ENCODE measurements at places on chromosomes 1 and 21. TPM values are rescaled to one million over a fixed set of nuclear protein-coding genes. Genes with fewer than 3 reads are reported as not detected.

DNA sequence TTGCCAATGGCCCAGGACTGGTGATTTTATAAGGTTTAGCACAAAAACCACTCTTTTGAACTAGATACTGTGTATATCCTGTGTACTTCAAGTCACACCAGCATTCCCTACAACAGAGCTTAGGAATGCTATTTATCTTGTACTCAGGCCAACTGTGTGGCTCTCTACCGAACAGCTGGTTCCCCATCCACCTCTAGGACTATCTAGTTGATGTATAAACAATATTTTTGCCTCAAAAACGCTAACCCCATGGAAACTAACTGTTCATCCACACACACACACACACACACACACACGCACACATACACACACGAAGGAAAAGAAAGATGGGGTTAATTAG is 28.7 kb upstream of the SLC45A3 start:
- no peak for DNase-seq

- DNase-seq, result no peak
Measured at GRCh38 chr1:115324649-115325420, 13.2 kb downstream of the NGF start.

The MGST3 gene
- 139 TPM for total RNA-seq

GRCh38 chr1:18037651-18038050 is 69.9 kb upstream of the IGSF21 start:
- no peak for DNase-seq

- DNase-seq, result no peak
Measured at GRCh38 chr1:21689661-21690372, 20.7 kb upstream of the RAP1GAP start.

The LCE1F gene
- total RNA-seq, result not detected

DNA sequence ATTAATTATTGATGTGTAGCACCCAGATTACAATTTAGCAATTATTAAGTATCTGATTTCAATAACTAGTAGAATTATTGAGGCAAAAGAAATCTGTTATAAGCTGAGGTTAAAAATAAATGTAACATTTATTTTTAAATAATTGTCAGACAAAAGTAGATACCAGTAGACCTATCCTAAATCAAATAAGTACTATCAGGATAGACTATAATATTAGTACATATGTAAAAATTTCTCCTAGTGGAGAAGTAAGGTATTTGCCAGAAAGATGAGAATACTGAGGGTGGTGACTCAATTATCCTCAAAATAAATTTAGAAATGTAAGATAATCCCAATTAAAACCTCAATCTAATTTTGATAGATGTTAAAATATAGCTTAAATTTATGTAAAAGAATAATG is 377.8 kb upstream of the CHRM3 start:
- no peak for DNase-seq

GRCh38 chr21:42751866-42752265 is 98.4 kb downstream of the PDE9A start:
- DNase-seq, result no peak

DNA sequence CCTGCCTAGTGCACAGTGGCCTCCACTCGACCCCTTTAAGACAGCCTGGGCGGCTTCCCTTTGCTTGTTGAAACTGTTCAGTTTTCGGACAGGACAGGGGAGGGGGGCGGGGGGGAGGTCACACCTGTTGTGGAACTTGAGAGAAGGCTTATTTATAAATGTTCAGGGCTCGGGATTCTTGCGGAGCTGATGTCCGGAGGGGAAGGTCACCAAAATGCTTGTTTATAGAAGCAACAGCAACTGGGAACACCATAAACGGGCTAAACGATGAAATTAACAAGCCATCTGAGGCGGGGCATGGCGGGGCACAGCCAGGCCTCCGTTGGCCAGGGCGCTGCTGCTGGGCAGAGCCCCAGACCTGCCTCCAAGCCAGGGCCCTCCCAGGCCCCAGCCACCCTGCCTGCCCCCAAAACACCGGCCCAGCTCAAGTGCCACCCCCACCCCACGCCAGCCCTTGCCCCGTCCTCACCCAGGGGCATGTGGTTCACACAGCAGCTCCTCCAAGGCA is 59.8 kb upstream of the CASZ1 start:
- DNase-seq, result no peak

DNA sequence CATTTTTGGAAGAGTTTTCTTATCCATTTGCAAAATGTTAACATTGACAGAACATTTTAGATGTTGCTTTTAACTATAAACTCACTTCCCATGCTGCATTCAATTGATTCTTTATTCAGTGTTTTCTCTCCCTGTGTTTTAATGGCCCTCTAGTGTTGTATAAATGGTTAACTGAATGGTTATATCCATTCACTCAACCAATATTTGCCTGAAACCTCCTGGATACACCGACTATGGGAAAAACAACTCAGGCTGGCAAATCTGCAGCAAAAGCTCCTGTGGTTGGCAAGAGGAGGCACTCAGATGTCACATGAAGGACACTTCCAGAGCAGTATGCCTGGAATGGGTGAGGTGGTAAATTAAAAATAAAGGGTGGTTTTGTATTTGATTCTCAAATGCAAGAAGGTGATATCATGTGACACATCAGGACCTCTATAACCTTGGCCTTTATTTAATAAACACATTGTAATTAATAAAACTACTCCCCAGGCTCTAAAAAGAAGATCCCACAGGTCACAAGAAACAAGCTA is 107.6 kb downstream of the BCAR3 start:
- DNase-seq, result no peak

Data from Calu3 (cell line).